ENCODE measurements at places on chromosomes 5 and 9.

DNA sequence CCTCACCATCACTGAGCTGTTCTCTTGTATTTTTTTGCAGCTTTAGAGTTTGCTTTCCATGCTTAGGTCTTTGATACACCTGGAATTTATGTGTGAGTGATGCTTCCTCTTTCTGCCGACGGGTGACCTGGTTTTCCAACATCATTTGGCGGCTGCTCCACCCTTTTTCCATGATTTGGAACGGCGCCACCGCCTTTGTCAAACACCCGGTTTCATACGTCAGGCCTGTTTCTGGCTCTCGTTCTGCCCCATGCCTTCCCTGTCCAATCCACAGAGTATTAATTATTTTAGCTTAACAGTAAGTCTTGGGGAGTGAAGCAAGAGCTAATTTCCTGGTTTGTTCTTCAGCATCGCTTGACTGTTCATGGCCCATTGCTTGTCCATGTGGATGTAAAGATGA lies 30.2 kb downstream of the CACNA1B start:
- DNase-seq: no peak

GRCh38 chr5:137265457-137265856 lies 233.7 kb downstream of the SPOCK1 start:
- DNase-seq: no peak

- DNase-seq: no peak
Observed at GRCh38 chr5:94240596-94240992, 377.8 kb downstream of the KIAA0825 start.

DNA sequence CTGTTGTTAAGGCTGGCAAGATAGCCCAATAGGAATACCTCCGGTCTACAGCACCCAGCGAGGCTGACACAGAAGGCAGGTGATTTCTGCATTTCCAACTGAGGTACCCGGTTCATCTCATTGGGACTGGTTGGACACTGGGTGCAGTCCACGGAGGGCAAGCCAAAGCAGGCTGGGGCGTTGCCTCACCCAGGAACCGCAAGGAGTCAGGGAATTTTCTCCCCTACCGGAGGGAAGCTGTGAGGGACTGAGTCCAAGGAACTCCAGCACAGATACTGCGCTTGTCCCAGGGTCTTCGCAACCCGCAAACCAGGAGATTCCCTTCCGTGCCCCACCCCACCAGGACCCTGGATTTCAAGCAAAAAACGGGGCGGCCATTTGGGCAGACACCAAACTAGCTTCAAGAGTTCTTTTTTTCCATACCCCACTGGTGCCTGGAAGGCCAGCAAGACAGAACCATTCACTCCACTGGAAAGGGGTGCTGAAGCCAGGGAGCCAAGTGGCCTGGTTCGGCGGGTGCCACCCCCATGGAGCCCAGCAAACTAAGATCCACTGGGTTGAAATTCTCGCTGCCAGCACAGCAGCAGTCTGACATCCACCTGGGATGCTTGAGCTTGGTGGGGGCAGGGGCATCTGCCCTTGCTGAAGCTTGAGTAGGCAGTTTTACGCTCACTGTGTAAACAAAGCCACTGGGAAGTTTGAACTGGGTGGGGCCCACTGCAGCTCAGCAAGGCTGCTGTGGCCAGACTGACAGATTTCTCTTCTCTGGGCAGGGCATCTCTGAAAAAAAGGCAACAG lies 647.2 kb downstream of the BNC2 start:
- DNase-seq: no peak

GRCh38 chr5:19855931-19856330 lies 132.1 kb downstream of the CDH18 start:
- DNase-seq: no peak

DNA sequence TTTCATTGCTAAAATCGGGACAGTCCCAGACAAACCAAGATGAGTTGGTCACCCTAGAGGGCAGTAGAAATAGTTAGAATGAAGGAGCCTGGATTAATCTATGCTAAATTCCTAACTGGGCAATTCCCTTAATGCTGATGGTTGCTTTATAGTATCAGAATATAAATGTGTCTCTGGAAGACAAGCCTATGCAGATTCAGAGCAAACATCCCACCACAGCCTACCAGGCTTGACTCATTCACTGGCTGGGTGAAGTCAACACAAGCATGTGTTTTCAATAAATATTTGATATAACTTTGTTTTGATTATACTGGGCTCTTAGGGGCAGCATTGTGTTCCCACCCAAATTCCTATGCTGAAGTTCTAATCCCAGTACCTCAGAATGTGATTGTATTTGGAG lies 79.3 kb downstream of the RMI1 start:
- no peak for DNase-seq

DNA sequence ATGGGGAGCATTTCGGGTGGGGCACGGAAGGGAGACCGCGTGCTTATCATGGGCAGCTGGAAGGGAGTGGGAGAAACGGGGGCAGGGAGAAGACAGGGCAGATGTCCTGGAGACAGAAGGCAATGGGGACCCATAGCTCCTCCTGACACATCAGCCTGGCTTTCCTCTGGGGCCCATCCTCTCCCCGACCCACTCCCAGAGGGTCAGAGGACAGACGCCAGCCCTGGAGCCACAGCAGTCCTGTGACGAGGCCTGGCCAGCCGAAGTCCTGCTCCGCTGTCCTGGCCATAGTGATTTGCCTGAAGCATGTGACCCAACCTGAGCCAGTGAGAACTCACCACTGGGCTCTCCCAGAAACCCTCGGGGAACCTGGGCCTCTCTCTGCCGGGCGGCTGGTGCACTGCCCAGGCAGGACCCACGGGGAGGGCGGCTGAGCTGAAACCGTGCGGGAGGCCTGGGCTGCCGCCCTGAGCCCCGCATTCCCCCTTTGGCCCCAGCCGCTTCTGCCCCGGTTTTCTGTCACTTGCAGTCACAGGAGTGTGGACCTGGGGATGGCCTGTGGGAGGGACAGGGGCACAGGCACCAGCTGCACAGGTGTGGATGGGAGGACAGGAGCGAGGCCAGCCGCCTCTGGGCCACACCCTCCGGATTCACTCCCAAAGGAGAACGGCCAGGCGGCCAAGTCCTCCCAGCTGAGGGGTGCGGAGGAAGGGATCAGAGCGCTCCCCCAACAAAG lies 19.8 kb downstream of the ADAMTS2 start:
- no peak for DNase-seq

DNA sequence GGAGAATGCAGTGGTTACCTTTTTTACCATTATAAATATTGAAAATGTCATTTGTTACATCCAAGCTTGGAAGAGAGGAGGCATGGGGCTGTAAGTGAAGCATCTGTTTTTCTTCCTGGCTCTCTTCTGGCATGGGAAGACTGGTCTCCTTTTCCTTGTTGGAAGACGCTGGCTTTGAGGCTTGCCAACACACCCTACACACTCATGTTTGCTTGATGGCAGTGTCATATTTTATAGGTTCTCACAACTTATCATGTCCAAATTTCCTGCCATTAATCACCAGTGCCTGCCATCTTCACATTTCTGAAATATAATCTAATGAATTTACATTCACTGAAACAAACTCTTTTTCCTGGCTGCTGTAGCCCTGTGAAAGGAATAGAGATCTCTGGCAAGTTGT lies 252.9 kb downstream of the MAN2A1 start:
- DNase-seq: no peak

GRCh38 chr5:139394654-139395566 lies at the start of gene PROB1:
Gene PROB1 (minus strand): TSS chr5:139395104. CDS start chr5:139395081, 23 bp downstream.
- no peak for DNase-seq
